ENCODE measurements at places on chromosomes 6 and 20.

GRCh38 chr20:44702776-44703175 is 12.4 kb upstream of the CCN5 start:
- DNase-seq, result no peak

DNA sequence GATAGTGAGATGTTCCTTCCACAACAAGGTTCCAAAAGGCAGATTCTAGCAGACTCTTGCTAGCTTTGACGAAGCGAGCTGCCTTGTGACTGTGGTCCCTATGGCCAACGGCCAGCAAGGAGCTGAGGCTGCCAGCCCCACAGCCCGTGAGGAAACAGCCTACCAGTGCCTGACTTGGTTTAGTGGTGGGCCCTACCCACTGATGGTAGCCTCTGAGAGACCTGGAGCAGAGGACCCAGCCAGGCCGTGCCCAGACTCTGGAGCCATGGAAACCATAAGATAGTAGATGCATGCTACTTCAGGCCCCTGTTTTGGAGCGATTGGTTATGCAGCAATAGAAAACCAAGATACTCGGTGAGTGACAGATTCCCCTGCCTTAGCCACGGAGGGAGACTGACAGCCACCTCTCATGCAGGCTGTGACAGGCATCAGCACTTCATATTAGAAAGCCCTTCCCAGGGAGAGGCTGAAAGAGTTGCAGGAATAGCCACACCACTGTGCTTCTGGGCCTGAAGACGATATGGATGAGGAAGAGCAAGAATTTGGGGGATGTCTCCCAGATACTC is 19.2 kb downstream of the PSMG4 start:
- DNase-seq, result no peak

DNA sequence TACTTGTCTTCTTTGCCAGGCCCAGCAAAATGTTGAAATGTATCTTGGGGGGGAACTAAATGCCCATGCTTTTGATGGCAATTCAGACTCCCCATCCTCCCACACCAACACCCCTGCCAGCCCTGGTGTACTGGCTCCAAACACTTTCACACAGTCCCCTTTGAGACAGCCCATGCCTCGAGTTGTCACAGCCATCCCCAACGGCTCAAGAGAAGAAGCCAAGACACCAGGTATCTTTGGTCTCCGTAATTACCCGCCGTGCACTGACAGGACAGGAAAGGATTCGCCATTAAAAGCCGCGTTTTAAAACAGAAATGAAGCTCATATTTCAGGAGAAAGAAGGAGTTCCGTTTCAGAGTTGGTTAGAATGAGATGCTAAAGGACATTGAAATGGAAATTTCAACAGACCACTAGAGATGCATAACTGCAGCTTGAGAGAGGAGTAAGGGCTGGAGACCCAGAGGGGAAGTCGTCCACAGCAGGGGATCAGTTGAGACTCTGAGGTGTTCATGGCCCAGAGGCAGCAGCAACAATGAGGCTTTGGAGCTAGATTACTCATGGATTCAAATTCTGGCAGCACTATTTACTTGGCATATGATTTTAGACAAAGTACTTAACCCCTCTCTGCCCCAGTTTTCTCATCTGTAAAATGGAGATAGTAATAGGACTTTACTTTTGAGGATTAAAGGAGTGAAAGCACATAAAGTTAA is 63.5 kb upstream of the ADGRF1 start:
- DNase-seq, result no peak

DNA sequence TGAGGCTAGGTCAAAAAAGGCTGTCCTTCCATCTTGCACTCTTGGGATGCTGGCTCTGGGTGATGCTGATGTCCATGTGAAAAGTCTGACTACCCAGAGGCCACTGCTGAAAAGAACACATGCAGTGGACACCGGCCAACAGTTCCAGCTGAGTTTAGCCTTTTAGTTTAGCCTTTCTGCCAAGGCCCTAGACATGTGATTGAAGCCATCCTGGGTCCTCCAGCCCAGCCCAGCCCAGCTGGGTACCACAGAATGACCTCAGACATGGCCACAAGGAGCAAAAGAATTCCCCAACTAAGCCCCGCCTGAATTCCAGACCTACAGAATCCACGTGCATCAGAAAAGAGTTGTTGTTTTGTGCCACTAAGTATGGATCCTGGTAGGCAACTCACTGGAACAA is 17.4 kb downstream of the PIGT start:
- peak; percentile 31 for DNase-seq

- no peak for DNase-seq
Measured at GRCh38 chr6:1971612-1972011, 273.8 kb downstream of the GMDS start.

DNA sequence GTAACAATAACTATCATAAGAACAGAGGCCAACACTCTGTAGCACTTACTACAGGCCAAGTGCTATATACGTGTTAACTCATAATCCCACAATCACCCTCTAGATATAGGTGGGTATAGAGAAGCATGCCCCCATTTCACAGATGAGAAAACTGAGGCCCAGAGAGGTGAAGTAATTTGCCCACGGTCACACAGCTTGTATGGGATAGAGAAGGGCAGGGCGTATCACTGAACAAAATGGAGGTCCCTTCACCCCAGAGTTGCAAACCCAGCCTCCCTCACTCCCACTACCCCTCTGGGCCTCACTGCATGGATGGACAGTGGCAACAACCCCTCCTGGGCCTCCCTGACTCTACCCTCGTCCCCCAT is 31.8 kb upstream of the PTGIS start:
- DNase-seq, result no peak

DNA sequence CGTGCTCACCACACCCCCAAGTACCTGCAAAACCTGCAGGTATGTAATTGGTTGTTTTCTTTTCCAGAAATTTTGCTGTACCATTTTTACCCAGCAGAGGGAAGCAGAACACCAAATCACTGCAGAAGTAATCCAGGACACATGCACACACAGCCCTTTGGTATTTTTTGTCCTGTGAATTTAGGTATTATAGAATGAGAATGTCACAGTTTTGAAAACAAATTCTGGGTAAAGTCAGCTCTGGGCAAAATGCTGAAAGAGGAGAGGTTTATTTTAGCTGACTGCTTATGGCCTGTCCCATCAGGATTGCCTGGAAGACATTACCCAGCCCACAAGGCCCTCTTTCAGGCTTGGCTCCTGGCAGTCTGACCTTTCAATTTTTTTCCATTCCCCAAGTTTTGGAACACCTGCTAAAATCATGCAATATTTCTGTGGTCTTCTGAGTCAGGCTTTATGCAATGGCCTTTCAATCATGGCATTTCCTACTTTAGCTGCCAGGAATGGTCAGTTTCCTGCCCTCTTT is 3.5 kb upstream of the EFHC1 start:
- peak; percentile 79 for DNase-seq

DNA sequence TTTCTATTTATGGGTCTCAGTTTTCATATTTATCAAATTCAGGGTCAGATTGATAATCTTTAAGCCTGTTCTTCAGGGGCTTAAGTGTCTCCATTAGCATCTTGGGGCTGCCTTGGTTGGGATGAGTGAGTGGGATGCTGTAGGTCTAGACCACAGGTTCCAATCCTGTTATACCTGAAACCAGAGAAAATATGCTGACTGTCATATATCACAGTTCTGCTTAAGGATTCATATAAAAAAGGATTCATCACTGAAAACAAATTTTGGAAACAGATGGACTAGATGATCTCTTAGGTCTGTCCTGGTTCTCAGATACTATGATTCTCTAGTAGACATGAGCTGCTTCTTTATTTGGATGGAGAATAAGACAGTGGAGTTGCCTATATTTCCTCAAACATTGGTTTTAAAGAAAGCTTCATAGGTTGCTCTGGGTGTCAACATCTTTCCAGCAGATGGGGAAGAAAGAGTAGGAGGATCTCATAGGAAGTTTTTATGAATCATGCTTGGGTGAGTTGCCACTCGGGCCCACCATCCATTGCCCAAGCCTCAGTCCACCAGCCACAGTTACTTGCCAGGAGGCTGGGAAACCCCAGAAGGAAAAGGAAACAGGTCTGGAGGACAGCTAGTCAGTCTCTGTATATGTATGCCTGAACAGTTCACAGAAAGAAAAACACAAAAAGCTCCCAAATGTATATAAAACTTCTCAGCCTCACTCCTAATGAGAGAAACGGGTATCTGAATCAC is 42.9 kb upstream of the MAP7 start:
- no peak for DNase-seq

DNA sequence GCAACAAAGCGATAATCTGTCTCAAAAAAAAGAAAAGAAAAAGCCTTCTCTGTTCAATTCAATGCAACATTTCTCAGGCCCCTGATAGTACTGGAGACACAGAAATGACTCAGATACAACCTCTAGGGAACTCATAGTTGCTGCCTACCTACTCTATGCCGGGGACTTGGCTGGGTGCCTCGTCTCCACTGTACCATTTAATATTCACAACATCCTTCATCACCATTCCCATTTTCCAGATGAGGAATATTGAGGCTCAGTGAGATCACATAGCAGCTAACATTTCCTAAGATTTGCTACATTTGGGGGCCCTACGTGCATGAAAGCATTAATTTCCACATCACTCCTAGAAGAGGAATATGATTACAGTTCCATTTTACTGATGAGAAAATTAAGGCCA is 7.5 kb downstream of the NOL4L start:
- no peak for DNase-seq

GRCh38 chr6:135939208-135939591 is 87.7 kb downstream of the PDE7B start:
- DNase-seq, result peak; percentile 70

- DNase-seq, result no peak
Measured at GRCh38 chr20:2152317-2152716, 50.7 kb downstream of the STK35 start.

DNA sequence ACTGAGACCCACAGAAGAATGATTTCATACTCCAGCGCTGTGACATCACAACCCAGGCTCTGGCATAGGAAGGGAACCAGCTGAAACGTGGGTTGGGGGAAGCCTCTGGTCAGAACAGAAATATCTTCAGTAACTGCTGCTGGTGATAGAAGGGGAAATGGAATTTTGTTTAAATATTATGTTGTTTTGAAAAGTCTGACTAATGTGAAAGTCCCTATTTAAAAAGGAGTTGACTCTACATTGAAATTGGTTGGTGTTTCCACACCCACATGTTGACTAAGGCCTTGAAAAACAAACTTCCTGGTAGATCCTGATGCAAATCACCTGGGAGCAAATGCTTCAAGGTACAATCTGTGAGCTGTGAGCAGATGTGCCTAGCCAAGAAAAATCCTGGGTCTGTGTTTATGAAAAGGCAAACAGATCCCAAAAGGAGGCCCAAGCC is 24.5 kb upstream of the TCP11 start:
- DNase-seq, result no peak

DNA sequence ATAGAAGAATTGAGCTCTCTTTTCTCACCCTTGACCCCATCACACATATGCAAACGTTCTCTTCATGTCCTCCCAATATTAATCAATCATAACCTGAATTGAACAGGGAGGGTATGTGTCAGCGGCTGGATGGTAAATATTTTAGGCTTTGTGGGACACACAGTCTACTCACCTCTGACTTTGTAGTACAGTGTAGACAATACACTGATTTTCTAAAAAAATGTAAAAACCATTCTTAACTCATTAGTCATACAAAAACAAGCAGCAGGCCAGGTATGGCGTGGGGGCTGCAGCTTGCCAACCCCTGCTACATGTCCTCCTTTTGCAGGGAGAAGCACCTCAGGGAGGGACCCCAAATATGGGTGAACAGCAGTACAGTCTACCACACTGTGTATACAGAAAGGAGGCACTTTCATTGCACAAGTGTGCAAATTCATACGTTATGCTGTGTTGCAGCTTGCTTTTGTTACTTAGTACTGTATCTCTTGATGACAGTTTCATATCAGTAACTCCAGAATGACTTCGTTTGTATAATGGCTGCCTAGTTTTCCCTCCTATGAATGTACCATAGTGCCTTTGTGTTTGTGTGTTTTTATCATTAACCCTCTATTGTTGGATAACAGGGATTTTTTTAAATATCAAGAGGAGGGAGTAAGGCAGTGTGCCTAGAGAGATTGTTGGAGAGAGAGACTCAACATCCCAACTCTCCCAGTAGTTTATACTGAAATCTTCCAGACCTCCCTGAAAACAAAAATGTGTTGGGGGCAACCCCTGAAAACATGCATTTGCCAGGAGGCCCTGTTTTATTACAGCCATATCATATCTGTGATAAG is 214.3 kb downstream of the ZMYND8 start:
- DNase-seq, result no peak

GRCh38 chr6:10595731-10596664 is 74.8 kb downstream of the GCNT2 start:
- no peak for DNase-seq

DNA sequence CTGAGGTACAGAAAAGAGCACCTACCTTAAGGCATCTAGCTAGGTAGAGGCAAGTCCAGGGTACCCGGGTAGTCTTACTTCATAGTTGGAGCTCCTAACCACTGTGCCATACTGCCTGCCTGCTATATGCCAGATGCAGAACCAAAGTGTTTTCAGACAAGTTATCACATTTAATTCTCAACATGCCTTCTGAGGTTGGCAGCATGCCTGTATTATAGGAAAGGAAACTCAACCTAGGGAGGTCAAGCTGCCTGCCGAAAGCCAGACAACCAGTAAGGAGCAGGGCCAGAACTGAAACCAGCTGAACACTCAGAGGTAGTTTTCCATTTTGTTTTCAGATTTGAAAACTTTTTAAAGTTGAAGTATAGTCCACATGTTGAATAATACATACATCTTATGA is 5.4 kb downstream of the CTNNBL1 start:
- DNase-seq, result no peak

- DNase-seq, result peak; percentile 72
Measured at GRCh38 chr6:166456395-166457156, 73.8 kb upstream of the MPC1 start.

DNA sequence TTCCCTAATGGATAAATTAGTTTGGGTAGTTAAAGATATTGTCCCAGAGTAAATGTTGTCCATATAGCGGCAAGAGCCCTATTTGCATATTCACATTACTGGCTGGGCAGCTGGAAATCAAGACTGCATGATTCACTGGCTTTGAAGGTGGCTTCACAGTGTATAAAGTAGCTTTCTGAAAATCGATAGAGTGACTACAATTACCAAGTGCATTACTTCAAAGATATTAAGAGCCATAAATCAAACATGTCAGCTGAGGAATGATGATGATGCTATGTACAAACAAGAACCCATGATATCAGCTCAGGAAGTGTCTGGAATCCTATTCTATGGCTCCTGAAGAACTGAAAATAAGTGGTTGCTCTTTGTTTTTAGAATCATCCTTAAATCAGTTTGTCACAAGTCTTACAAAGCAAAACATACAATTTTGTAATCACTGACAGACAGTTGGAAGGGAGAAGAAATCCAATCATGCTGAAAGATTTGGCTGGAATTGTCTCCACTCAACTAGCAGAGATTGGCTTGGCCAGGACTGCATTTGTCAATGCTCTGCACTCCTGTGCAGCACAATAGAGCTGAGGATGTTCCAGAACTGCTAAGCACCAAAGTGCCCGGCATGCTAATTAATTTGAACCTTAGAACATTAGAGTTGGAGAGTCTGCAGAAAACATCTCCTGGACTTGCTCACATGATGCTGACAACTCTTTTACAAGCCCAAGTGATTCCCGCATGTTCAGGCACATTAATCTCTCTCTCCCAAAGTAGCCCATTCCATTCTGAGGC is 77.9 kb upstream of the B3GAT2 start:
- no peak for DNase-seq

Measured in cerebellar cortex (tissue), 1 donor.